ENCODE measurements at places on chromosomes 12 and 14. TPM values are rescaled to one million over a fixed set of nuclear protein-coding genes. Genes with fewer than 3 reads are reported as not detected.

Gene CFAP54
- 0.47 TPM for polyA plus RNA-seq

Gene MRPS35
- polyA plus RNA-seq: 57.0 TPM

Gene TESPA1
- 3.9 TPM for polyA plus RNA-seq

Gene KRT6C
- not detected for polyA plus RNA-seq

Gene PRH2
- polyA plus RNA-seq: not detected

Gene NAP1L1
- polyA plus RNA-seq: 399 TPM

Gene CACNA1C
- 6.7 TPM for polyA plus RNA-seq

Gene TMTC1
- 22.5 TPM for polyA plus RNA-seq

Gene RAD51AP1
- not detected for polyA plus RNA-seq

Gene GOLT1B
- polyA plus RNA-seq: 46.9 TPM

Gene PLEKHH1
- polyA plus RNA-seq: 1.5 TPM

Gene ARL6IP4
- polyA plus RNA-seq: 129 TPM

Gene ZNF26
- 8.0 TPM for polyA plus RNA-seq

Gene GLT1D1
- not detected for polyA plus RNA-seq
